Suprapubic skin (tissue), 4 donors: ENCODE measurements at places on chromosomes 6 and 20. TPM values are rescaled to one million over a fixed set of nuclear protein-coding genes. Genes with fewer than 3 reads are reported as not detected.

DNA sequence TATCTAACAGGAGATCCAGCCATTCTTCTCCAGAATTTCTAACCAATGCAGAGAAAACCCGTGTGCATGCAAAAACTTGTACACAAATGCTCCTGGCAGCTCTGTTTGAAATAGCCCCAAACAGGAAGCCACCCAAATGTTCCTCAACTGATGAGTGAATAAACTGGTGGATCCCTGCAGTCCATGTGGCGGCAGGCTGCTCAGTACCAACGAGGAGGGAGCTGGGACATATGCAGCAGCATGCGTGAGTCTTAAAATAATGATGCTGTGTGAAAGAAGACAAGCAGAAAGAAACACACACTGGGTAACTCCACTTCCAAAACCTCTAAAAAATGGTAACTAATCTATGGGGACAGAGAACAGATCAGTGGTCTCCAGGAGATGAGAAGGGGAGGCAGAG is 542.1 kb upstream of the AGPAT4 start:
- H3K27me3 ChIP-seq, result no peaks in the 10 kb centered on the region
- no peak overlapping the region for H3K4me3 ChIP-seq
- no peak overlapping the region for H3K27ac ChIP-seq

GRCh38 chr6:169233181-169233580 is 20.5 kb downstream of the THBS2 start:
- no peak overlapping the region for H3K4me3 ChIP-seq
- no peak overlapping the region for H3K27ac ChIP-seq
- H3K36me3 ChIP-seq, result peaks cover 53% of the 10 kb centered on the region
- H3K4me1 ChIP-seq, result peaks cover 4% of the 10 kb centered on the region
- H3K27me3 ChIP-seq, result no peaks in the 10 kb centered on the region
- DNase-seq, result no peak

GRCh38 chr20:17419479-17420041 is 111.6 kb downstream of the BFSP1 start:
- H3K36me3 ChIP-seq, result no peaks in the 10 kb centered on the region
- no peak for DNase-seq
- H3K27ac ChIP-seq, result no peak overlapping the region

GRCh38 chr20:63417738-63418120 is 54.7 kb downstream of the KCNQ2 start:
- DNase-seq, result no peak
- no peak overlapping the region for H3K4me3 ChIP-seq
- no peak overlapping the region for H3K27ac ChIP-seq
- H3K4me1 ChIP-seq, result no peaks in the 10 kb centered on the region
- peaks cover 99% of the 10 kb centered on the region for H3K27me3 ChIP-seq

DNA sequence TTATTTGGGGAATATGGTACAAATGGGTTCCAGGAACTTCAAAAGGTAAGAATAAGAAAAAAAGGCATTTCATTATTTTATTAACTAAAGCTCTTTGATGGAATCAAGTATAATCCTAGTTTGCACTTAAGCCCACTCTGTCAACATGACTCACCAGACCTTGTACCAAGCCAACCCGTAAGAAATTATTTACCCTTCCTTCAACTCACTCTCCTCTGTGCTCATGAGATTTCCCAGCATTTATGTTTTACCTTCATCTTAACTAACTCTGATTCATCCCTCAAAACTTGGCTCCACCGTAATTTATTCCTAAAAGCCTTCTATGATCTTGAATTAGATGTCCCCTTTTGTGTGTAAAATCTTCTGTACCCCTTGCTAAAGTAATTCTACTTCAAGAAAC is 308.7 kb downstream of the PKHD1 start:
- H3K27ac ChIP-seq, result no peak overlapping the region
- H3K36me3 ChIP-seq, result no peaks in the 10 kb centered on the region
- H3K4me3 ChIP-seq, result no peak overlapping the region
- no peaks in the 10 kb centered on the region for H3K4me1 ChIP-seq

GRCh38 chr6:42627044-42627443 is 63.2 kb downstream of the UBR2 start:
- no peak overlapping the region for H3K4me3 ChIP-seq
- DNase-seq, result no peak
- no peak overlapping the region for H3K27ac ChIP-seq

DNA sequence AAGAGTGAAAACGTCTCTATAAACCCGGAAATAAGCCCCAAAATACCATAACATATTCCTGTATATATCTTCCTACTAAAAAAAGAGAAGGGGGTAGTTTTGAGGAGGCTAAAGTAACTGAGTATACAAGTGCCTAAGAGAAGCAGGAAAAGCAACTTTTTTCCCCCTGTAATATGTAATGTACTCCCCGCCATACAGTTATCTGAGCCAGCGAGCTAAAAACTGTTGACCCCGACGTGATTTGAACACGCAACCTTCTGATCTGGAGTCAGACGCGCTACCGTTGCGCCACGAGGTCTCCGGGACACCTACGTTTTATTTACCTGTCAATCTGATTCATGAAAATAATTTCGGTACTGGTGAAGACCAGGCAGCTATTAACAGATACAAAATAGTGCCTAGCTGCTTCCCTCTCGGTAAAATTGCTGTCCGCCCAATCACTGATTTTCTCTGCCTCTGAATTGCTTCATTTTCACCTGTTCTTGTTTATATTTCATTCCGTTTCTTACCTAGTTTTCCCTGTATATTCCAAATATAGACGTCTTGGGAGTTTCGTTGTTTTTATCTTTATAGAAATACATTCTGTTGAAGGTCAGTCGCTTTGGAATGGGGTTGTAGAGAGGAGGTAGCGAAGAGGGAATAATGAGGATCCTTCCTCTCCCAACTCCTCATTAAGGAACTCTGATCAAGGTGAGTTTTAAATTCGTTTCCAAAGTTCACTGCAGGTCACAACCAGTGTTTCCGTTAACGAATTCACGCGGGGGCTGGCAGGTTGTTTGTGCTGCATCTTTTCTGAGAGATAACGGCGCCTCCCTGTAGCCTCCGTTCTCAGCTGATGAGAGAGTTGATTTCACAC is 33.6 kb upstream of the BTN3A2 start:
- H3K27ac ChIP-seq, result no peak overlapping the region
- H3K27me3 ChIP-seq, result peaks cover 80% of the 10 kb centered on the region
- no peak for DNase-seq
- peak overlapping the region; percentile 25 for H3K4me3 ChIP-seq

DNA sequence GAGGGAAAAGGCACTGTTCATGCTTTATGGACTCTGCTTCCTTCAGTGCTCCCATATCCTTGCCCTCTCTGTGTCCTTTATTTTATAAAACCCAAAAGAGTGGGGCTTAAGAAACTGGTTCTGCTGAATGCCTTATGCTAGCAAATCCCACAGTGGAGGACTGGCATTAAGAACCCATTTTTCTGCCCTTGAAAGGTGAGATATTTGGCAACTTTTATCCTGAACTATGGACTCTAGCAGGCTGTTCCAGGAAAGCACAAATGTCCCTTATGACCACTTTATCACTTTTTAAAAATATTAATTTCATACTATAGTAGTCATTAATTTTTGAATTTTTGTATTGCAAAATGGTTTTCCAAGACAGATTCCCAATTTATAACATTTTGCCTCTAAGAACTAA is 93.3 kb downstream of the ADAT2 start:
- no peaks in the 10 kb centered on the region for H3K4me1 ChIP-seq
- no peak overlapping the region for H3K4me3 ChIP-seq
- H3K36me3 ChIP-seq, result no peaks in the 10 kb centered on the region
- DNase-seq, result no peak
- no peaks in the 10 kb centered on the region for H3K27me3 ChIP-seq

DNA sequence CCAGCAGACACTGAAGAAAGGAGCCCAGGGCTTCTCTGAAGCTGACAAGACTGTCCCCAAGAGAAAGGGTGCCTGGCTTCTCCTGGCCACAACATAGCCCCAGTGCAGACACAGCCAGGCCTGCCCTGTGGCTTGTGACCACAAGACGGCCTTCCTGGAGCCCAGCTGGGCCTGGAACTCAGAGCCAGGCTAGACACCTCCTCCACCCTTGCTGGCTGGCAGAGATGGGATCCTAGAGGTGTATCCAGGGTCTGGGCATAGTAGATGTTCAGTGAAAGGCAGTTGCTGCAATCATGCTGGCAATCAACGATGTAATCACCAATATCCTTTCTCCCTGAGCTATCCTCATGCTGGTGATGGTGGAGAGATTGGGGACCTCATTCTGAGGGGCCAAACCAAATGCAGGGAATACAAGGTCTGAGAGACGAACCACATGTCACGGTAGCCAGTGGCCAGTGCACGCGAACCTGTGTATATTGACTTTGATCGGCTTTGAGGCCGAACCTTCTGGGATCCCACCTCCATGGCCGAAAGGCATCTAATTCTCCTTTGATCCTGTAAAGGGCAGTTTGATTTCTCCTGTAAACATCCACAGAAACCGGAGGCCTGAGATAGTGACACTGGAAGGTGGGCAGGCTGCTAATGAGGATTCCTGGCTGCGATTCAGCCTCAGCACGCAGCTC is 115.2 kb downstream of the PSMB1 start:
- peak overlapping the region; percentile 34 for H3K4me3 ChIP-seq
- peaks cover 10% of the 10 kb centered on the region for H3K4me1 ChIP-seq
- no peak overlapping the region for H3K27ac ChIP-seq
- H3K36me3 ChIP-seq, result no peaks in the 10 kb centered on the region

GRCh38 chr6:53378208-53378607 is 29.5 kb upstream of the ELOVL5 start:
- no peaks in the 10 kb centered on the region for H3K27me3 ChIP-seq
- DNase-seq, result no peak
- no peaks in the 10 kb centered on the region for H3K4me1 ChIP-seq
- H3K36me3 ChIP-seq, result no peaks in the 10 kb centered on the region

DNA sequence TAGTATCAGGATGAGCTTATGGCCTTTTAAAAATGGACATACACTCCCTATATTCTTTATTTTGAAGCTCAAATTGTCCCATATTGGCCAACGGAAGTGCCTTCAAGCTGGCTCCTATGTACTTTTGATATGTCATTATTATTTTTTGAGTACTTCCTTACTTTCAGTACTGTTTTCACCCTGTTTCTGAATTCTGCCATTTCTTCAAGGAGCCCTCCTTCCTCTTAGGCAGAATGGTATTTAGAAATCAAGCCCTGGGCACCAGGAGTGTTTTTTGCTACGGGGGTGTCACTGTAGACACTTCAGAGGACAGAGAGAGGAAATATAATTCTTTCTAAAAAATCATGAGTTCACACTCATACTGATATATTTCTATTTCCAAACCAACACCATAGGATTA is 5.5 kb upstream of the MYLK4 start:
- no peaks in the 10 kb centered on the region for H3K36me3 ChIP-seq
- no peak overlapping the region for H3K27ac ChIP-seq
- no peaks in the 10 kb centered on the region for H3K4me1 ChIP-seq
- DNase-seq, result no peak
- H3K4me3 ChIP-seq, result no peak overlapping the region

- H3K27me3 ChIP-seq, result no peaks in the 10 kb centered on the region
- no peak overlapping the region for H3K4me3 ChIP-seq
- no peaks in the 10 kb centered on the region for H3K36me3 ChIP-seq
- DNase-seq, result no peak
- H3K4me1 ChIP-seq, result peaks cover 17% of the 10 kb centered on the region
Observed at GRCh38 chr6:21885532-21886114, 292.1 kb downstream of the SOX4 start.

DNA sequence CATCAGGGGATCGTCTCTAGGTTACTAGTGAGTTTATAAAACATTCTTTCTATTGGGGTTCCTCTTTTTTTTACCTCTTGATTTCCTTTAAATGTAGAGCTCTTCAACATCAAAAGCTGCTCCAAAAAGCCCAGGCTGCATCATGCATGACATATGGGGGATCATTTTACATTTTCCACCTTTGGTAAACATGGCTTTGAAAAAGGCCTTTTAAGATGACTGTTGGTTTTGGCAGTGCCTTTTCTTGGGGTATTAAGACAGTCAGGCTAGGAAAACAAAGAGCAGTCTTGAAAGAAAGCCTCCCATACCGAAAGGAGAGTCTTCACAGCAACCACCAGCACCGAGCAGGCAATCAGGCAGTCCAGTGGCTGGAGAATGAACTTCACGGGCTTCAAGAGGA is 73.2 kb downstream of the NPEPL1 start:
- no peaks in the 10 kb centered on the region for H3K4me1 ChIP-seq
- H3K27me3 ChIP-seq, result peaks cover 26% of the 10 kb centered on the region
- no peak overlapping the region for H3K27ac ChIP-seq
- no peaks in the 10 kb centered on the region for H3K36me3 ChIP-seq

GRCh38 chr6:28775405-28776129 is 148.2 kb downstream of the TRIM27 start:
- no peaks in the 10 kb centered on the region for H3K4me1 ChIP-seq
- H3K27ac ChIP-seq, result no peak overlapping the region
- no peak for DNase-seq
- H3K36me3 ChIP-seq, result no peaks in the 10 kb centered on the region

GRCh38 chr6:136991646-136992045 is 53.1 kb downstream of the IL20RA start:
- H3K27ac ChIP-seq, result peak overlapping the region; percentile 16
- H3K27me3 ChIP-seq, result peaks cover 2% of the 10 kb centered on the region
- H3K4me1 ChIP-seq, result peaks cover 41% of the 10 kb centered on the region
- H3K4me3 ChIP-seq, result no peak overlapping the region

GRCh38 chr6:37809197-37809543 is 10.4 kb upstream of the ZFAND3 start:
- H3K27me3 ChIP-seq, result no peaks in the 10 kb centered on the region
- no peaks in the 10 kb centered on the region for H3K36me3 ChIP-seq
- DNase-seq, result no peak
- peaks cover 21% of the 10 kb centered on the region for H3K4me1 ChIP-seq
- H3K4me3 ChIP-seq, result no peak overlapping the region
- H3K27ac ChIP-seq, result peak overlapping the region; percentile 79

DNA sequence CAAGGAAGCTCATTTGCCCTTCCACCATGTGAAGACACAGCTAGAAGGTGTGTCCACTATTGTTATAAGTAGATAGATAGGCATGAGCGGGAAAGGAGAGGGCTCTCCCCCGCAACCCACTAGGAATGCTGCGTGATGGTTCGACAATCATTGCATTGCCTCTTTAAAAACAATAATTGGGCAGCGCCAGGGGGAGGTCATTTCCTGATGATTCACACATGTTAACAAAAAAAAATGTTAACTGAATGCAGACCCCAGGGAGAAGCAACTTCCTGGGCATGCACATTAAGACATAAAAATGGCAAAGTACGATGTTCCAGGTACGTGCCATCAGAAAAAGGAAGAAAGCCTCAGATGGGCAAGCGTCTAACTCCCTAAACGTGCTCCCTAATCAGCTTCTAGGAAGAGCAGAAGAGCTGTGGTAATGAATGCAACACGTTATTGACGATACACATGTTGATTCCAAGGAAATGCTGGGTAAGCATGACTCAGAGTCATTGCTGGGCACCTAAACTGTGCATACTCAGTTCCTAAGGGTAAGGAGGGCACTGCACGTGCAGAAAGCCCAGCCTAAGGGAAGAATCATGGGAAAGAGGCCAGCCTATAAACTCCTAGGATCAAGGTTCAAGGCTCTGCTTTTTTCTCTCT is 113.7 kb downstream of the FAM217A start:
- H3K4me1 ChIP-seq, result peaks cover 3% of the 10 kb centered on the region
- no peaks in the 10 kb centered on the region for H3K27me3 ChIP-seq
- no peak overlapping the region for H3K4me3 ChIP-seq
- H3K27ac ChIP-seq, result no peak overlapping the region

- no peaks in the 10 kb centered on the region for H3K4me1 ChIP-seq
- H3K36me3 ChIP-seq, result no peaks in the 10 kb centered on the region
- H3K27me3 ChIP-seq, result no peaks in the 10 kb centered on the region
- DNase-seq, result no peak
- no peak overlapping the region for H3K27ac ChIP-seq
Observed at GRCh38 chr6:151614630-151615029, 120.8 kb downstream of the CCDC170 start.

The MAS1 gene
- not detected for total RNA-seq

The SAMD5 gene
- 7.8 TPM for total RNA-seq

The ZBP1 gene
- total RNA-seq, result not detected

The PRDM1 gene
- total RNA-seq, result 47.7 TPM

The SLC22A2 gene
- not detected for total RNA-seq
